NCI-H1092 treated with DMSO at 0.1 percent for 48 hours (cell line): ENCODE measurements at places on chromosomes 7 and 10.

- DNase-seq = no peak
Observed at GRCh38 chr7:33073243-33073642, 10.7 kb upstream of the NT5C3A start.

- DNase-seq = no peak
Observed at GRCh38 chr10:55220975-55221374, 419.9 kb upstream of the PCDH15 start.

GRCh38 chr10:31926765-31927564 lies 1.7 kb downstream of the ARHGAP12 start:
- no peak for DNase-seq

DNA sequence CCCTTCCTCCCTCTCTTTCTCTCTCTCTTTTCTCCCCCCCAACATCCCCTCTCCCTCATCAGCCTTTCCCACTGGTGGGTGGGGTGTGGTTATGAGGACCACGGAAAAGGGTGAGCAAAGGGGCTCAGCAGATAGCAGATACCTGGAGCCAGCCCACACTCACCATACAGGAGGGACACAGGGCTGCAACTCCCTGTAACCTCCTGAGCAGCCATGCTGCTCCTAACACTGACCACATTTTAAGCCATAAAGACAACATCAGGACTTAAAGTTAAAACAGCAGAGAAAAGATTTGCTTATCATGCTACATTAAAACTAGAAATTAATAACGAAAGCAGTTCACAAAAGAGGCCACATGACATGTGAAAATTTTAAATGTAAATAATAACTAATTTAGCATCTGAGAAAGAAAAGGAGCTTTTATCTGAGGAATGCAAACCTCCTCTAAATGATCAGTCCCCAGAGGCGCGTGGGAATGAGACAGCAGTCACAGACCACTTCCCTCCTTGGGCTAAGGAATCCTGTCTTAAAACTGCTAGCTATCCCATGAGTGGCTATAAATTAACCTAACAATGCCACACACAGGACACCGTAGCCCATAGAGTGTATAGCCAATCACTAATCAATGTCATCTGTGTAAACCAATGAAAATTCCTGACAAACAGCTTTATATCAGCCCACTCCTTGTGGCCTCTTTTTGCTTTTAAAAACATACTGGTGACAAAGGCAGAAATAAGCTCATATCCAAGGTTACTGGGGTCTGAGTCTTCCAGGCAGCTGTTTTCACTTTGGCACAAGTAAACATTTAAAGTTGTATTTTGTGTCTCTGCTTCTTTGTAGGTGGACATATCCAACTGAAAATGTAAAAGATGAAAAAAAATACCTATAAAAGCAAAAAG lies 33.3 kb downstream of the PKD1L1 start:
- DNase-seq = no peak
